Activated naive CD8-positive, alpha-beta T cell treated with anti-CD3 and anti-CD28 coated beads for 36 hours (primary cell): ENCODE measurements at places on chromosomes 1 and 21. TPM values are rescaled to one million over a fixed set of nuclear protein-coding genes. Genes with fewer than 3 reads are reported as not detected.

FCRL1 gene
- total RNA-seq: 1.0 TPM

PHF13 gene
- 11.7 TPM for total RNA-seq

TFF3 gene
- total RNA-seq: not detected

KLHDC9 gene
- total RNA-seq: 0.33 TPM

NAV1 gene
- total RNA-seq: 1.3 TPM

ARHGAP30 gene
- total RNA-seq: 146 TPM

ARHGEF10L gene
- total RNA-seq: not detected

KRTAP19-8 gene
- not detected for total RNA-seq

GSTM5 gene
- 0.06 TPM for total RNA-seq

MANEAL gene
- total RNA-seq: 1.5 TPM

DUSP23 gene
- 33.5 TPM for total RNA-seq

OR2T33 gene
- total RNA-seq: not detected

SPRR1A gene
- total RNA-seq: not detected

AIRE gene
- total RNA-seq: not detected
